ENCODE measurements at places on chromosomes 1 and 21. TPM values are rescaled to one million over a fixed set of nuclear protein-coding genes. Genes with fewer than 3 reads are reported as not detected.

The CSF3R gene
- polyA plus RNA-seq = 0.37 TPM

The THEM5 gene
- not detected for polyA plus RNA-seq

The KCNN3 gene
- polyA plus RNA-seq = not detected

The VHLL gene
- not detected for polyA plus RNA-seq

The TGFB2 gene
- polyA plus RNA-seq = 0.23 TPM
